NCI-H1436 treated with DMSO at 0.1 percent for 48 hours (cell line): ENCODE measurements at places on chromosomes 5 and 9.

DNA sequence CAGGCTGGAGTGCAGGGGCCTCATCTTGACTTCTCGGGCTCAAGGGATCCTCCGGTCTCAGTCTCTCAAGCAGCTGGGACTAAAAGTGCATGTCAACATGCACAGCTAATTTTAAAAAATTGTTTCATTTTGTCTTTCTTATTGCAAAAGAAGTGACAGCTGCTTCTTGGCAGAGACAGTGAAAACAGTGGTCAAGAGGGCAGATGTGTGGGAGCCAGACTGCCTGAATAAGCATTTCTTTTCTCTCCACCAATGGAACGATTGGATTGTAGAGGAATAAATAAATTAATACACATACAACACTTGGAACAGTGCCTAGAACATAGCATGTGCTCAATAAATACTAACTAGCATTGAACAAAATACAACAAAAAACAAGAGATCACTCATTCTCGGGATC lies 27.4 kb upstream of the KIF4B start:
- DNase-seq = no peak

DNA sequence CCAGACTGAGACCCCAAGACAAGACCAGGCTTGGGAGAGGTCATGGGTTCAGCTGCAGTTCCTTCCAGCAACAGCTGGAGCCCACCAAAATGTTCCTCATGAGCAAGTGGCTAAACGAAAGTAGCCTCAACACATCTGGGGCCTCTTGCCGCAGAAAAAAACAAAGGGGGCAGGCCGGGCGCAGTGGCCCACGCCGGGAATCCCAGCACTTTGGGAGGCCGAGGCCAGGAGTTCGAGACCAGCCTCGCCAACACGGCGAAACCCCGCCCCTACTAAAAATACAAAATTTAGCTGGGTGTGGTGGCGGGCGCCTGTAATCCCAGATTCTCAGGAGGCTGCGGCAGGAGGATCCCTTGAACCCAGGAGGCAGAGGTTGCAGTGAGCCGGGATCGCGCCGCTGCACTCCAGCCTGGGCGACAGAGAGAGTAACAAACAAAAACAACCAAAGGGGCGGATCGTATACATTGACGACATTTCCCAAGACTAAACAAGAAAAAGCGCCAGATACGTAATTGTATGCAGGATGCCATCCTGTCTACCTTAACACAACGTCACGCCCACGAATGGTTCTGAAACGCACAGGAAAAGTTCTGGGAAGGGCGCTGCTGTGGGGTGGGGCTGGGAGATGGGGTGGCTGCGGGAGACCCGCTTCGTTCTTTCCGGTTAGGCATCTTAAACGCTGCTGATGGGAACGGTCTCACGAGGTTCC lies 1.7 kb downstream of the INPP5E start:
- no peak for DNase-seq

- no peak for DNase-seq
Observed at GRCh38 chr9:125475385-125475784, 213.8 kb downstream of the GAPVD1 start.

GRCh38 chr9:16022228-16022627 lies 469.4 kb downstream of the CCDC171 start:
- no peak for DNase-seq

- no peak for DNase-seq
Observed at GRCh38 chr5:58002323-58002722, 457.6 kb downstream of the PLK2 start.

DNA sequence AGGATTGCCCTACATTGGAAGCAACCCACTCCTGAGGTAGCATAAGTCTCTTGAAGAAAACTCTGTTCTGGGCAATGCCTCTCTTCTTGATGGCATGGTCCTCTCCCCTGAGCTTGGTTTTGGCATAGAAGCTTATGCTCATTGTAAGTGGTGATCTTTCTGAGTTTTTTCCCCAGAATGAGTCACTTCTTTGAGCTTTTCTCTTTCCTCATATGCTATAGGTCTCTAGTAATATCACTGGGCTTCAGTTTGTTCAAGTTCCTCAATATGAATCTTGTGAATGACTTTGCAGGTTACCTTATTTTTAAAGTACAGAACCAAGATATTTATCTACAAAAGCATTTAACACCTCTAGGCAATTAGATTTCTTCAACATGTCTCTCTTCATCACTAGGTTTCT lies 76.5 kb upstream of the ATG10 start:
- DNase-seq = no peak

GRCh38 chr5:51203598-51203997 lies 179.7 kb upstream of the ISL1 start:
- no peak for DNase-seq

GRCh38 chr5:172454358-172455086 lies at the start of gene SH3PXD2B:
SH3PXD2B (minus strand) TSS chr5:172454525; CDS start chr5:172454352, 173 bp downstream.
- DNase-seq = no peak

GRCh38 chr5:27969157-27969556 lies 930.8 kb upstream of the CDH9 start:
- DNase-seq = no peak

DNA sequence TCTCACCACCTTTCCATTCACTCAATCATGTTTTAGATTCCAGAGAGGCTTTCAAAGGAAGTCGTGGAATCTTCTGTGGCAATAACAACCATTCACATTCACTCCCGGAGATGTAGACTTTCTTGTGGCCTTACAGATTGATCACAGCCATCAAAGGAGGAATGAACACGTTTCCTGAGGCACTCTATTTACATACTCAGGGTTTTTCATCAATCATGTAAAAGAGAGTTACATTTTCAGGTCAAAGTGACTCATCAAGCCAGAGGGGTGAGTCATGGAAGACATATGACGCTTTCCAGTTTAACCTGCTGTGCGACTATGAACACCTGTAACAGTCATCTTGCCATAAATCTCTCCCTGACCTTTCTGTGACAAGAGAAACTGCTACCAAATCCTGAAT lies 39.3 kb upstream of the RAD23B start:
- DNase-seq = no peak

DNA sequence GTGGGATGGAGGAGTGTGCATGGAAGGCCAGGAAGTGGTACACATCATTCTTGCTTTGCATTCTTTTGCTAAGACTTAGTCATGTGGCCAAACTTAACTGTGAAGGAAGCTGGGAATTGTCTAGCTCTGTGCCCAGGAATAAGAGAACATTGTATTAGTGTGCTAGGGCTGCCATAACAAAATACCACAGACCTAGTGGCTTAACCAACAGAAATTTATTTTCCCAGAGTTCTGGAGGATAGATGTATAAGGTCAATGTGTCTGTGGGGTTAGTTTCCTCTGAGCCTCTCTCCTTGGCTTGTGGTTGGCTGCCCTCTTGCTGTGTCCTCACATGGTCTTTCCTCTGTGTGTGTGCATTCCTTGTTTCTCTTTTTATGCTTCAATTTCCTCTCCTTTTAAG lies 32.4 kb downstream of the NNT start:
- no peak for DNase-seq
